ENCODE measurements at places on chromosomes 12 and 14. TPM values are rescaled to one million over a fixed set of nuclear protein-coding genes. Genes with fewer than 3 reads are reported as not detected.

PRB2 gene
- polyA plus RNA-seq, result not detected

PARPBP gene
- 31.7 TPM for polyA plus RNA-seq

DNA sequence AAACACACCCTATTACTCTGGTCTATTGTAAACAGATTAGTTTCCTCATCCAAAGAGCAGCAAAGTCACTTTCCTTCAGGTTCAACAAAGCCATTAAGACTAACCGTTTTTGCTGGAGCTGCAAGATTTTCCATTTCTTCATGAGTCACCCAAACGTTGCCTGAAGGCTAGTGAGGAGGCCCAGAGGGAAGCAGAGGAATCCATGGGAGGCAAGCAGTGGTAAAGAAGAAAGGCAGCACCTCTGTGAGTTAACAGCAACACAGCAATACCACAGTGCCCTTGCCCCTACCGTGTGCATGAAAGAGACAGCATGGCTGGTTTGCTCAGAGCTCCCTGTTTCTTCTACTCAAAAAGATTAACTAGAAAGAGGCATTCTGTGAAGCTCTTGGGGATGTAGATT is 206.3 kb downstream of the ACSS3 start:
- DNase-seq, result peak; percentile 28

DNA sequence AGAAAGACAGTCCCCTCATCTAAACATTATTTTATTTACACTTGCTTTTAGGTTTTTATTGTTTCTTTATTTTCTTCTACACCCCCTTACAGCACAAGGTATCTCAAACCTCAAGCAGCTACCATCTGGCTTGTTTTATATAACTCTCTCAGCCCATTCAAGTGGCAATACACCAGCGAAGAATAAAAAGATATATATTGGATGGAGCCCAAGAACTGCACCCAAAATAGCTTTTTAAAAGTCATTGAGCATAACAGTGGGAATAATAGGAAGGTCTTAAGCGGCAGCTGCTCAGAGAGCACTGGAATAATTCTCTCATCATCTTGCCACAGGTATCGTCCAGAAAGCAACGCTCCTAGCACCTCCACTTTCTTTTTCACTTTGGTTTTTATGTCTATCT is 322.5 kb downstream of the SYT1 start:
- no peak for DNase-seq

- DNase-seq, result no peak
These were observed 47.9 kb upstream of the SOCS2 start for GRCh38 chr12:93524386-93525133.

GRCh38 chr12:50545786-50546185 is 41.0 kb downstream of the DIP2B start:
- no peak for DNase-seq
